ENCODE measurements at places on chromosomes 7 and 10.

DNA sequence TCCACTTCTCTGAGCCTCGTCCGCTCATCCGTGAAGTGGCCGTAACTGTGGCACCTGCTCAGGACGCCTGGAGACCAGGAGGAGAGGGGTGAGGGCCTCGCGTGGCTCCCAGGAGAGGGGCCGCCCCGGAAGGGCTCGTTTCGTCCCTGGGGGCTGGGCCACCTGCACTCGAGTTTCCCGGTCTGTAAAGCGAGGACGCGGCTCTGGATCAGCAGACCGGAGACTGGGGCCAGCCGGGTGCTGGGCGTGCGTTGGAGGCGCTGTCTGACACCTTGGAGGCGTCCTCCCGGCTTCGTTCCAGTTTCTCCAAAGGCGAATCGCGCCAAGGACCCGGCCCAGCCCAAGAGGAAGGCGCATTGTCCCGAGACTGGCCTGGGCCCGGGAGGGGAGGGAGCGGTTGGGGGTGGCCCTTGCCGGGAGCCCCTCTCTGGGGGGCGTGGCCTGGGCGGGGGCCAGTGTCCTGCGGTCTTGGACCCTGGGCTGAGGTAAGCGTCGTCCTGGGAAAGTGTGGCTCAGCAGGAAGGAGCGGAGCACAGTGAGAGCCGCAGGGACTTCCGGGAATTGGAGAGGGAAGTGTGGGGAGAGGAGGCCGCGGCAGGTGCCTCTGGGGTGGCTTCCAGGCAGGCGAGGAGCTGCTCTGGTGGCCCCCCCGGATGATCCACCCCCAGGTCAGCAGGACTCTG, 89.6 kb downstream of the FOXL3 start:
- no peak for DNase-seq

- no peak for DNase-seq
Measured at GRCh38 chr7:101121991-101122932, 4.6 kb upstream of the SERPINE1 start.

GRCh38 chr7:77846317-77847092, 47.9 kb downstream of the PHTF2 start:
- no peak for DNase-seq

GRCh38 chr10:6022660-6023059, 39.5 kb downstream of the IL2RA start:
- no peak for DNase-seq

- DNase-seq: no peak
Measured at GRCh38 chr7:101912716-101913110, 95.3 kb downstream of the CUX1 start.

- no peak for DNase-seq
Measured at GRCh38 chr10:4099202-4099601, 314.2 kb upstream of the KLF6 start.

- DNase-seq: no peak
Measured at GRCh38 chr7:50138101-50138500, 45.1 kb upstream of the ZPBP start.

DNA sequence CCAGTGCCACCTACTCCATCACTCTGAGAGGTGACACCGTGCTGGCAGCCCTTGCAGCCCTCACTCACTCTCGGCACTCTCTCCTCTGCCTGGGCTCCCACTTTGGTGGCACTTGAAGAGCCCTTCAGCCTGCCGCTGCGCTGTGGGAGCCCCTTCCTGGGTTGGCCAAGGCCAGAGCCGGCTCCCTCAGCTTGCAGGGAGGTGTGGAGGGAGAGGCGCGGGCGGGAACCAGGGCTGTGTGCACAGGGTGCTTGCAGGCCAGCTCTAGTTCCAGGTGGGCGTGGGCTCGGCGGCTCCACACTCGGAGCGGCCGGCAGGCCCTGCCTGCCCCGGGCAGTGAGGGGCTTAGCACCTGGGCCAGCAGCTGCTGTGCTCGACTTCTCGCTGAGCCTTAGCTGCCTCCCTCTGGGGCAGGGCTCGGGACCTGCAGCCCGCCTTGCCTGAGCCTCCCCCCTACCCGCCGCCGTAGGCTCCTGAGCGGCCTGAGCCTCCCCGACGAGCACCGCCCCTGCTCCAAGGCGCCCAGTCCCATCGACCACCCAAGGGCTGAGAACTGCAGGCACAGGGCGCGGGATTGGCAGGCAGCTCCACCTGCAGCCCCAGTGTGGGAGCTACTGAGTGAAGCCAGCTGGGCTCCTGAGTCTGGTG, 48.7 kb upstream of the SLC35G1 start:
- no peak for DNase-seq

DNA sequence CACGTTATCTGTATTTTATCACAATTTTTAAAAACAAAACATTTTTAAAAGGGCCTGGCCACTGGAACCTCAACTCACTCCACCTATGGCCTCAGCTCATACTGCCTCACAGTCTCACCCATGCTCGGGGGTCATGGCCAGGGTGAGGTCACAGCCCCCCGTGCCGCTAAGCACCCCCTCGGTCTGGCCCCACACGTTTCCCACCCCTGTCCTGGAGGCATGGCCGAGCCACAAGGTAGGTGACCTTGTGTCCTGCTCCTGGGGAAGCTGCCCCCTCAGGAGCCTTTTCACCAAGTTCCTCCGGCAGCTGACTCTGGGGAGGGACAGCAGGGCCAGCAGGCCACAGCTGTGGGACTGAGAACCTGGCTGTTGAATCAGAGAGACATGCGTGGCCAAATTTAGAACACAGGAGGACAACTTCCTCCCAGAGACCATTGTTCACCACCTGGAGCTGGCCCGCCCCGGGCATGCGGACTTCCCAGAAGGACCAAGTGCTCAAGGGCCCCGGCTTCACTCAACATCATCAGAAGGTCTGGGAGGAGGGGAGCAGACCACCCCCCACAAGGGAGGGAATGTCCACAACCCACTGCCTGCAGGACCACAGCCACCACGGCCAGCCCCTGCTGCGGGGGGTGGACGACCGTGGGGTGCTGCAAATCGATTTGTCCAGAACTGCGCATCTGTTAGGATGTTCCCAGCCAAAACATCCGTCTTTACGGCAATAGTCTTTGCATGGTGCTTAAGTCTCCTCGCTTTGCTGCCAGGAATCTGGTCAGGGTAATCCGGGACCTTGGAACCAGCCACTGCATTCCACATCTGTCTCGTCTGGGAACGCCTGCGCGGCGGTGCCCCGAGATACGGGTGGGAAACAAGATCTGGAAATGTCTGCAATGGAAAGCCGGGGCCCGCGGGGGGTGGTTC, 48.6 kb upstream of the PDGFA start:
- DNase-seq: no peak

GRCh38 chr7:157493776-157494175, 157.0 kb downstream of the DNAJB6 start:
- DNase-seq: no peak

DNA sequence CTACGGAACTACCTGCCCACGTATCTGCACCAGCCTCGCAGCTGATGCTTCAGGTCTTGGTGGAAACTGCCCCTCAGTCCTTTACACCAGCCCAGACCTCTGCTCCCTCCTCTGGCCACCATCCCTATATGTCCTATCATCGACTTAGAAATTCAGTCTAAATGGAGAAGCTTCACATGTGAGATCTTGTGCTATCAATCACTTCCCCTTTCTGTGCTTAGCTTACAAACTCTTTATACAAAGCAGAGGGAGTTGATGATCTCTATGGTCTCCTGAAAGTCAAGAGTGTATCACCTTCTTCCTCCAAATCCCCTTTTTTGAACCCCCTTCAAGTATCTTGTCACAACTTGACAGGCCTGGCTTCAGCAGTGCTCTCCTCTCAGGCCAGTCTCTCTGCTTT, 30.7 kb downstream of the ZNF777 start:
- no peak for DNase-seq

All from activated CD4-positive, CD25-positive, alpha-beta regulatory T cell (primary cell).